Frontal cortex (tissue), 4 donors: ENCODE measurements at places on chromosomes 12 and 14.

DNA sequence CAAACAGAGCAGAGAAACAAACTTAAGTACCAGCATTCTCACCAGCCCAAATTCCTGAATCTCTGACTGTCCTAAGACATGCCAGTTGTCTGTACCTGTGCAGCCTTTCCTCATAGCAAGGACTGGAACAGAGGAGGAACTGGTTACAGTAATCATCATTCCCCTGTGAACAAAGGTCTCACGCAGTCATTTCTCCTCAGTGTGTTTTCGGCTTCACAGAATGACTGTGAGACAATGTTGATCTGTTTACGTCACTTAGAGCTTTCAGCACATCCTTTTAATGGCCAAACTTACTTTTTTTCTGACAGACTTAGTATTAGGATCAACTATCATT, 169.0 kb downstream of the FBXL14 start:
- no peak for DNase-seq

- no peak for DNase-seq
Measured at GRCh38 chr12:116621194-116621593, 62.0 kb downstream of the MAP1LC3B2 start.

DNA sequence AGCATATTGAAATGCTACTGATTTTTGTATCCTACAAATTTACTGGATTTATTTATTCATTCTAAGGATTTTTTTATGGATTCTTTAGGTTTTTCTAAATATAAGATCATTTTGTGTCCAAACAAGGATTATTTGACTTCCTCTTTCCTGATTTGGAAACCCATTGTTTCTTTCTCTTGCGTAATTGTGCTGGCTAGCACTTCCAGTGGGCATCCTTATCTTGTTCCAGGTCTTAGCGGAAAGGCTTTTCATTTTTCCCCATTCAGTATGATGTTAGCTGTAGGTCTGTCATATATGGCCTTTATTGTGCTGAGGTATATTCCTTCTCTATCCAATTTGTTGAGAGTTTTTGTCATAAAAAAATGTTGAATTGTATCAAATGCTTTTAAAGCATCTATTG, 57.2 kb upstream of the RHOJ start:
- DNase-seq = no peak

GRCh38 chr12:47636908-47637780, 68.7 kb downstream of the RPAP3 start:
- DNase-seq = no peak

GRCh38 chr14:100223332-100224201, 15.4 kb upstream of the YY1 start:
- no peak for DNase-seq

- no peak for DNase-seq
Measured at GRCh38 chr14:104393199-104393897, 186.2 kb upstream of the C14orf180 start.

GRCh38 chr12:21704847-21705246, 47.2 kb upstream of the LDHB start:
- no peak for DNase-seq

DNA sequence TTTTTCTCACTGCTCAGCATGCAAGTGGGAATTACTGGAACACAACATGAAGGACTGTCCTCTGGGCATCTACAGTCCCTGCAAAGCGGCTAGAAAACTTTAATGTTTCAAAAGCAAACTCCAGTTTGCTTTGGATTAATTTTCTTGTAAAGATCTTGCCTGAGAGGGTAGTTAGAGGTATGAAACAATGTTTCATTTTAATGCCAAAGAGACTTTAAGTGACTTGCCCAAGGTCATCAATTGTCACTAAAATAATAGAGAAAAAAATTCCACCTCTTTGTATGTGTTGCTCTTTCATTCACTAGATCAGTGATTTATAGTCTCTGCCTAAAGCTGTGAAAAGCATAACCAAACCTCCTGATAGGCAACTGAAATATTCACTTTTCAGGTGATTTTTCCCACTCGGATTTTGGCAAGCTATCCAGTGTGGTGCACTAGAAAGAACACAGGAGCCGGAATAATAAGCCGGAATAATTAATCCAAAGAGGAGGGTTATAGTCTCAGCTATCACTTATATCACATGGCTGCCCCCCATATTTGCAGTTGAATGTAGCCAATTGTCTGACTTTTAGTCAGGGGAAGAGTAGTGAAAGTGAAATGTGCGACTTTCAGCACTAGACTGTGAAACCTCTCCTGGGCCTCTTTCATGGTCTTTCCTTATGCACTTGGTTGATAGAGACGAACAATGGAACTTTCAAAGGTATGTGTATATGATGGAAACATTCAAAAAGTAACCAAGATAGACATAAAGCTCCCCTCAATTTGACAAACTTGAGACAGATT, 107.7 kb downstream of the SLC6A15 start:
- DNase-seq = no peak

GRCh38 chr12:122423258-122424165, 1.0 kb upstream of the CLIP1 start:
- DNase-seq = peak; percentile 39

DNA sequence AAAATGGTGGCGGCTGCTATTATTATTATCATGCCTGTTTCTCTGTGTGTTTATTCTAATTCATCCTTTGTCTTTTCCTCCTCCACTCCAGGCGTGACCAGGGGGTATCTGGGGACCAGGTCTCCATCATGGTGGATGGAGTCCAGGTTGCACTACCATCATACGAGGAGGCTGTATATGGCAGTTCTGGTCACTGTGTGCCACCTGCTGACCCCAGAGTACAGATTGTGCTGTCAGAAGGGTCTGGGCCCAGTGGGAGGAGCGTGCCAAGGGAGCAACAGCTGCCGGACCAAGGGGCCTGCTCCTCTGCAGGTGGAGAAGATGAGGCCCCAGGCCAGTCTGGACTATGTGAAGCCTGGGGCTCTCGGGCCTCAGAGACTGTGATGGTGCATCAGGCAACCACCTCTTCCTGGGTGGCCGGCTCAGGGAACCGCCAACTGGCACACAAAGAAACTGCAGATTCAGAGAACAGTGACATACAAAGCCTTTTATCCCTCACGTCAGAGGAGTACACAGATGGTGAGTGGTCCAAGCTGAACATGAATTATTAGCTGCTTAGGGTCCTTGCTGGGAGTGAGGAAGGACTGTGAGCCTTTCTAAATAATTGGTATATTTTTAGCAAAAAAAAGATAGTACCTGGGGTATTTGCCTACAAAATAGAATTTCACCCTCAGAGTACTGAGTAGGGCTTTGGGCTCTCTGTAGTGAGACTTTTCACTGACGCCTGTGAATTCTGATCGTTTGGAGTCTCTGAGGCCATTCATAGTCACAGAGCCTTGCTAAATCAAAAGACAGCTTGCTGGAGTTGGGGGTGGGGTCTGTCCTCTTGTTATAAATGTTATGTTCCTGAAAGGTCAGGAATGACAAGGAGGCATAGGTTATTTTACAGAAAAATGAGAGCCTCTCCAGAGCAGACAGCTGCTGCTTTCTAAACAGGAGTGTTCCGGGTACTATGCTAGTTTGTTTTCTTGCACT, 58.1 kb upstream of the SRSF5 start:
- no peak for DNase-seq

DNA sequence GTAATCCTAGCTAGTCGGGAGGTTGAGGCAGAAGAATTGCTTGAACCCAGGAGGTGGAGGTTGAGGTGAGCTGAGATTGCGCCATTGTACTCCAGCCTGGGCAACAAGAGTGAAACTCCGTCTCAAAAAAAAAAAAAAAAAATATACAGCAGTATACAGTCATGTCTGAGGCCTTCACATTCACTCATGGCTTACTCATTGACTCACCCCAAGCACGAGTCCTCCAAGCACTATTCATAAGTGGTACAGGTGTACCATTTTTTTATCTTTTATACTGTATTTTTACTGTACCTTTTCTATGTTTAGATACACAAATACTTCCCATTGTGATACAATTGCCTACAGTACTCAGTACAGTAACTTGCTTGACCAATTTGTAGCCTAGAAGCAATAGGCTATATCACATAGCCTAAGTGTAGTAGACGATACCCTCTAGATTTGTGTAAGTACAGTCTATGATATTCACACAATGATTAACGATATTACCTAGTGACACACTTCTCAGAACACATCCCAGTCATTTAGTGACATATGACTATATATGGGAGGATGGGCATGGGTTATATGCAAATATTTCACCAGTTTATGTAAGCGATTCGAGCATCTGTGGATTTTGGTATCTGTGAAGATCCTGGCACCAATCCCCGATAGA, 12.2 kb downstream of the LLPH start:
- DNase-seq = no peak
